ENCODE measurements at places on chromosomes 2 and 18.

GRCh38 chr2:174342686-174343342, 8.1 kb downstream of the SP9 start:
- no peak for DNase-seq

DNA sequence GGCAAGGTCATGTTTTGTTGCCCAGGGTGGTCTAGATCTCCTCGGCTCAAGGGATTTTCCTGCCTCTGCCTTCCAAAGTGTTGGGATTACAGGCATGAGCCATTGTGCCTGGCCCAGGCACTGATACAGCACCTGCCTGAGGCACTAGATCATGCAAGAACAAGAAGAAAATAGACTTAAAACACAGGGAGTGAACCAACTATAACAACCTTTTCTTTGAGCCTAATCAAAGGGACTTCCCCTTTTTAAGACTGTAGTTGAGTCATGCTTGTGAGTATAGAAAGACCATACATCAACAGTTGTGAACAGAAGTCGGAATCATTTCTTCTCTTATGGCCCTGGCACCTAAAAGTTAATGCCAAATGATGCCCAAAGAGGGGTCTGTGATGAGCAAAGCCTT, 47.9 kb upstream of the MAPRE2 start:
- DNase-seq: no peak

- DNase-seq: no peak
Observed at GRCh38 chr2:239704737-239705136, 303.9 kb upstream of the HDAC4 start.

- DNase-seq: no peak
Observed at GRCh38 chr2:16717477-16717876, 51.8 kb upstream of the CYRIA start.

GRCh38 chr2:68057658-68058396, 5.0 kb downstream of the C1D start:
- DNase-seq: no peak

- no peak for DNase-seq
Observed at GRCh38 chr18:79471046-79471445, 75.3 kb downstream of the NFATC1 start.

DNA sequence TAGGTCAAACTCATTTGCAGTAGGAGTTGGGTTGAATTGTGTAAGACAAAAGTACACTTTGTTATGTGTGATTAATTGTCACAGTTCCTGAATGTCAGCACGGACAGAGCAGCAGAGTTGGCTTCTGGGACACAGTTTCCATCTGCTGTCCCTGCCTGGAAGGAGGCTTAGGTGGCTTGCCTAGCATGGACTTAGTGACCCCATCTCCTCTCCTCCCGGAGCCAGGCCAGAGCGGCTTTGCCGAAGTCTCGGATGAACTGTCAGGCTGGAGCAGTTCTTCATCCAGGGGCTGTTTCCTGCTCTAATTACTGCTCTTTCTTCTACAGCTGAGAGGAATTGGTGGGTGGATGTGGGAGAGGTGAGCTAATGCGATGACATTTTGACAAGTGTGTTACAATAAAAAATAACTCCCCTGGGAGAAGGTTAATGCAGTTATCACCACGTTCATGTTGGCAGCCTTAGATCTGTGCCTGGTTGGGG, 102.0 kb downstream of the SH3RF3 start:
- DNase-seq: no peak

DNA sequence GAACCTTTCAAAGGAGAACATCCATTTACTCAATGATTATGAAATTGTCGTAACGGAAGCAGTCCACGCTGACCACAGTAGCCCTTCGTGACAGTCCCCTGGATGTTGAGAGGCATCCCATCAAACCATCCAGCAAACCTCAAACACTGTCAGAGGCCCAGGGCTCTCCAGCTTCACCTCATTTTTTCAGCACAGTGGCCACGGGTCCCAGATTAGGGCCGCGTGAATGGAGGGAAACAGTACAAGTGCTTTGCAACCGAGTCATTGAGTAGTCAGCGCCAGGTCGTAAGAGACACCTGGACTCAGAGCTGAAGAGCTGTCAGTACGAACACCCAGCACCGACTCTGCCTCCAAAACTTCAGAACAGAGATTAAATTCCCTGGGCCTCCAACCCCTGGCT, 552.5 kb upstream of the SALL3 start:
- DNase-seq: no peak

- no peak for DNase-seq
Observed at GRCh38 chr2:174680221-174680620, 82.6 kb upstream of the WIPF1 start.

GRCh38 chr2:236085647-236086046, 82.5 kb downstream of the GBX2 start:
- DNase-seq: no peak

GRCh38 chr2:20216130-20217025, 8.6 kb downstream of the SDC1 start:
- no peak for DNase-seq

- no peak for DNase-seq
Observed at GRCh38 chr2:109675666-109676345, 61.6 kb downstream of the SOWAHC start.

- DNase-seq: peak; percentile 66
Observed at GRCh38 chr2:43425659-43426058, 170.2 kb downstream of the THADA start.

GRCh38 chr2:47011696-47012095, 96.1 kb upstream of the MCFD2 start:
- DNase-seq: no peak

- no peak for DNase-seq
Observed at GRCh38 chr2:73103018-73103542, 9.7 kb downstream of the RAB11FIP5 start.

DNA sequence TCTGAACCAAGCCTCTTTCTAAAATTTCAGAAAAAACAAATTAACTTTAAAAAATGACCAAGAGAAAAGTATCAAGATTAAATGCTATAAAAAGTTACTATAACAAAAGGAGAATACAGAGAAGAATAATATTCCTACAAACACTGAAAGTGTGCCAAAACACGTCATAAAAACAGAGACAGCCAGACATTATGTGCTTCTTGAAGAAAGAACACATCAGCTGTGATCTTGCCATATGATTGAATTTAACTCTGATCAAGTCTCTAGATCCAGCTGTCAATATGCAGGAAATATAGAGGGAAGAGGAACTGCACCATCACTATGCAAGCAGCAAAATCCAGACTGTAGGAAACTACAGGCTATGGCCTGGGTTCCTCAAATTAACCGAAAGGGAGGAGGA, 33.7 kb upstream of the COL5A2 start:
- DNase-seq: no peak

DNA sequence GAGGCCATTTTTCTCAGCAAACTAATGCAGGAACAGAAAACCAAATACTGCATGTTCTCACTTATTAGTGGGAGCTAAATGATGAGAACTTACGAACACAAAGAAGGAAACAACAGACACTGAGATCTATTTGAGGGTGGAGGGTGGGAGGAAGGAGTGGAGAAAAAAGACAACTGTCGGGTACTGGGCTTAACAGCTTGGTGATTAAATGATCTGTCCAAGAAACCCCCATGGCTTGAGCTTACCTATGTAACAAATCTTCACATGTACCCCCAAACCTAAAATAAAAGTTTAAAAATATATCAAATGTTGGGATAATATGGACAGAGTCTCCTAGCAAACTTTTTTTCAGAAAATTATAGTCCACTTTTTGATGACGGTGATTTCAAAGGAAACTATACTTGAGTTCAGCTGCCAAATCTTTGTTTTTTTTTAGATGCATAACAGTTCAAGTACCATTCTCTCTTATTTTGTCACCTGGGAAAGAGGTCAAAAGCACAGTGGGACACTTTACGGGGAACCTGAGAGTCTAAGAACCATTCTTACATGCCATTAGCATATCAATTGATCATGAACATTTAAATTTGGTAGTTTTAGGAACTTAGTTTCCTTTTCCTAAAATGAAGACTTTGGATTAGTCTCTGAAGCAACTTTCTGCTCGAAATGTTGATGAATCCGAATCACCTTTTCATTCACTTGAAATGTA, 835.0 kb downstream of the NRXN1 start:
- DNase-seq: no peak

- DNase-seq: no peak
Observed at GRCh38 chr2:169891593-169892298, 64.5 kb downstream of the UBR3 start.

GRCh38 chr18:52903857-52904256, 563.9 kb downstream of the DCC start:
- peak; percentile 39 for DNase-seq

DNA sequence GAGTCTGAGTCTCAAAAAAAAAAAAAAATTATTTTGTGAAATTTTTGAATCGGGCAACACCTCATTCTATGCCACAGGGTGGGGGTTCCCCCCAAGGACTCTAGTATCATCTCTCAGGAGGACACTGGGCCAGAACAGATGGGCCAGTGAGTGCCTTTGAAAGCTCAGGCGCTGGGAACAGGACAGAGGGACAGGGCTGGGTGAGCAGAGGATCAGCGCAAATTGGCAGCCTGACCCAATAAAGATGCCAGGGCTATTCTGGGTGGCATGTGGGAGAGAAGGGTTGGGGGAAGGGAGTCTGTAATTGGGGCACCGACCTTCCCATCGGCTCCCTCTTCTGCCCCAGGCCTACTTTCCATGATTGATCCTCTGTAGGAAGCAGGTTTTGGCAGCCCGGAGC, 44.0 kb downstream of the KIF3C start:
- DNase-seq: no peak

GRCh38 chr2:14632133-14632936, at the start of gene LRATD1:
Gene LRATD1, plus strand, starts transcription at chr2:14632717. Its CDS starts 1,263 bp downstream, at chr2:14633980.
- no peak for DNase-seq

GRCh38 chr2:227932403-227932802, 61.0 kb downstream of the DAW1 start:
- DNase-seq: peak; percentile 62

GRCh38 chr18:8794156-8794933, 89.0 kb downstream of the MTCL1 start:
- no peak for DNase-seq

DNA sequence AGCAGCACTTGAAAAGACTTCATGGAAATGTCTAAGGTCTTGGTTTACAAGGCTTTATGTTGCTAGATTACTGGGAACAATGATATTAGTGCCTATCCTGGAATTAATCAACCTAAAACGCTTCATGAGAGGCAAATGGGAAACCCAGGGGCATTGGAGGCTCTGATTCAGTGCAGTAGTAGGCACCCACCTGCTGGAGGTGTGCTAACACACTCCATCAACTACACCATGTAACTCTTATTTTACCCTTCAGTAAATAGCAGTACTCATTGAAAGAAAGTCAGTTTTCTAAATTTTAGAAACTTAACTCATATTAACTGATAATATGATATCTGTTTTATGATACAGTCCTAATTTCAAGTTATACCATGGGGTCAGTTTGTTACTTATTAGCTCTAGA, 17.4 kb upstream of the HNRNPA3 start:
- no peak for DNase-seq

DNA sequence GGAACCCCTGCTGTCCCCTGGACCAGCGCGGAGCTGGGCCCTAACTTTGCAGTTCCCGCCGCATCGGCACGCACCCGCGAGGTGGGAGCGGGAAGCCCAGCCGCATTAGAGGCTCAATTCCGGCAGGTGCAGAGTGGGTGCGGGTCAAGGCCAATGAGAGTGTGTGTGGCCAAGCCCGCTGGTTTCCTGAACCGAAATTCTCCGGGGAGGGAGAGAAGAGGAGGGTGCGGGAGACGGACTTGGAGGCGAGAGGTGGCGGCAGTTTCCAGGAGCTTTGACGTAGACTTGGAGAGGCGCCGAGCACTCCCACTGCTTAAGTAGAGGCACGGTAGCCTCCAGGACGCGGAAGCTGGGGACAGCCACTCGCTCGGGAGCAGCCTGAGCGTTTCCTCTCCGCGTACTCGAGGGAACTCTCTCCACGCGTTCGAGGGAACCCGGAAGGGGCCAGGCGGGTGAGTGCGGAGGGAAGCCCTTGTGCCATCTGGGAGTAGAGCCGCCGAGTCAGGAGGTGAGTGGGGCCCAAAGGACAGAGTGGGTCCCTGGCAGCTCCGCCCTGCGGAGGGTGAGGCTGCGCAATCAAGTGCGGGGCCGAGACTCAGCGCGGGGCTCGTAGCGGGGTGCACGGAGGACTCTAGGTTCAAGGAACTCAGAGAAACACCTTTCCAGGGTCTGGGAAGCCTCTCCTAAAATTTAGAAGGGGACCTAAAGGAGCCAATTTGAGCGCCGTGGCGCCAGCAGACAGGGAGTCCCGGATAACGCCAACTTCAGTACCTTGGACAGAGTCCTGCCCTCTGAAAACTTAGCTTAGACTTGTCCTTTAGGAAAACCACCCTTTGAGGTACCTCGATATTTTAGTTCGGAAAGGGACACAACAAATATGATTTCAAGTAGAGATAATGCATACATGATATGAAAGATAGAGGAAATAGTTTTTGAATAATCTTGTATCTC, at the start of gene FAM237A:
TSS of gene FAM237A (plus strand) at position 413 of the 951 bp plus-strand sequence. CDS start 1,750 bp downstream, outside the sequence.
- DNase-seq: peak; percentile 25

DNA sequence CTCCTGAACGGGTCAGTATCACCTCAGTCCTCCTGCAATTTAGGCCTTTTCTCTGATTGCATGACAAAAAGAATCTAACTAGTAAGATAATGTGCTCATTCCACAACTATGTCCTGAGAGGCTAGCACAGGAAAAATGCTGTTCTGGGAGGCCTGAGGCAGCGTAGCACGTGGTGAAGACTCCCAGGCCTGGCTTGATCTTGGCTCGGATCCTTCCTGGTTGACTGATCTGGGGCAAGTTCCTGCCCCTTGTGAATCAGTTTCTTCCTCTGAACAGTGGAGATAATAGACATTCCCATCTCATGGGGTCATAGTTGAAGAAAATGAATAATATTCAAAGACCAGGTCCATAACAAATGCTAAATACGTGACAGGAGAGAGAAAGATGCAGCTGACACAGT, 12.3 kb downstream of the FBLN7 start:
- DNase-seq: no peak

DNA sequence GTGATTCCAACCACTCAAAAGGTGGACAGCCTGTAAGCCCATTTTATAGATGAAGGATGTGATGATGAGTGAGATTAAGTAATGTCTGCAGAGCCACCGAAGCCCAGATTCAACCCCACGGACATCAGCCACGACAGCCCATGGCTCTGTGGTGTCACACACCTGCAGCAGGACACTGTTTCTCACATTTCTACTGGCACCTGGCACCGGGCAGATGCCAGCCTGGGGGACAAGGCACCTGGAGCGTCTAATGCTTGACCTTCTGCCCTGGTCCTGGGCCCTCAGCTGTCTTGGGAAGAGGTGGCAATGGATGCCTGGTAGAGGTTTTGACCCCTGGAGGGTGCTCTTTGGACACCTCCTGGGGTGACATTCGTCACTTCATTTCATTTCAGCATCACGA, 176.3 kb downstream of the ANAPC1 start:
- DNase-seq: no peak

- DNase-seq: no peak
Observed at GRCh38 chr2:30293303-30293921, 62.1 kb downstream of the LBH start.

DNA sequence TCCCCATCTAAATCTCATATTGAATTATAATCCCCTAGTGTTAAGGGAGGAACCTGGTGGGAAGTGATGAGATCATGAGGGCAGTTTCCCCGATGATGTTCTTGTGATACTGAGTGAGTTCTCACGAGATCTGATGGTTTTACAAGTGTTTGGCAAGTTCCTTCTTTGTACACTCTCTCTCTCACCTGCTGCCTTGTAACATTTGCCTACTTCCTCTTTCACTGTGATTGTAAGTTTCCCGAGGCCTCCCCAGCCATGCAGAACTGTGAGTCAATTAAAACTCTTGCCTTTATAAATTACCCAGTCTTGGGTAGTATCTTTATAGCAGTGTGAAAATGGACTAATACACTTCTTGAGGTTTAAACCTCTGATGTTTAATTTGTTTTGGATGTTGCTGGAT, 177.5 kb downstream of the CD8B2 start:
- DNase-seq: no peak
